ENCODE measurements at places on chromosomes 7 and 10.

DNA sequence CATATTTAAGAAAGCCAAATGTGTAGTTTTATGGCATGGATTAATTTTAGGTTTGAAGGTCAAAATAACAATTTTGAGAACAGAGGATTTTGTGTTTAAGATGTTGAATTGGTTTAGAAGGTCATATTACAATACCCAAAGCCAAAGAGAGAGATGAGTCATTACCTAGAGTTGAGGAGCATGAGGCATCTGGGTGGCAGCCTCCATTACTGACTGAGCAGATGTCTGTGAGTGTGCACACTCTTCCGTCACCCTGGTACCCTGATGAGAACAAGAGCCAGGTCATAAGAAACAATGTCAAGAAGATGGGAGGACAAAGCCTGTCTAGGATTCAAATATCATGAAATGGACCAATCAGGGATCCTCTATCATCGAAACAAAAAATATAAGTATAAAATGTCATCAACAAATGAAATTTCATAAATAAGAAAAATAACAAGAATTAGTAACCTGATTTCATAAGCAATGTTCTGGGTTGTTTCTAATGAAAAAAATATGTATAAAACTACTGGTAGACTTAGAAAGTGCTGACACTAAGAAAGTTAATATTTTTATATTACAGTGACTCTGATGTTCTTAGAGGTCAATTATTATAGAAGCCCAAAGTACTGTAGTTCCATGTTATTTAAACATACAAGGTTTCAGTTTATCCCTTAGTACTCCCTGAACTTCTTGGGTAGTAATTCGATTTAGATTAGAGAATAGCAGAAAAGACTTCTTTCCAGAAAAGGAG is 20.0 kb downstream of the CUBN start:
- DNase-seq: no peak

- DNase-seq: no peak
Measured at GRCh38 chr10:96758423-96758822, 38.1 kb upstream of the PIK3AP1 start.

GRCh38 chr10:114500643-114501042 is 96.3 kb upstream of the AFAP1L2 start:
- DNase-seq: no peak

DNA sequence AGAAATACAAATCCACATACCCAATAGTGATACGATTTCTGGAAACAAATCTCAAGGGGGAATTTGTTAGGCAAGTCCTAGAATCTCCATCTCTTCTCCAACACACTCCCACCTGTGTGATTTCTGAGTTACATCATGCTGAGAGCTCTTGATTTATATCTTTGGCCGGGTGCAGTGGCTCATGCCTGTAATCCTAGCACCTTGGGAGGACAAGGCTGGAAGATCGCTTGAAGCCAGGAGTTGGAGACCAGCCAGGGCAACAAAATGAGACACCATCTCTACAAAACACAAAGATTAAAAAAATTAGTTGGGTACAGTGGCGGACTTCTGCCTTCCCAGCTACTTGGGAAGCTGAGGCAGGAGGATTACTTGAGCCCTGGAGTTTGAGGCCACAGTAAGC is 1.5 kb upstream of the MTPN start:
- no peak for DNase-seq

DNA sequence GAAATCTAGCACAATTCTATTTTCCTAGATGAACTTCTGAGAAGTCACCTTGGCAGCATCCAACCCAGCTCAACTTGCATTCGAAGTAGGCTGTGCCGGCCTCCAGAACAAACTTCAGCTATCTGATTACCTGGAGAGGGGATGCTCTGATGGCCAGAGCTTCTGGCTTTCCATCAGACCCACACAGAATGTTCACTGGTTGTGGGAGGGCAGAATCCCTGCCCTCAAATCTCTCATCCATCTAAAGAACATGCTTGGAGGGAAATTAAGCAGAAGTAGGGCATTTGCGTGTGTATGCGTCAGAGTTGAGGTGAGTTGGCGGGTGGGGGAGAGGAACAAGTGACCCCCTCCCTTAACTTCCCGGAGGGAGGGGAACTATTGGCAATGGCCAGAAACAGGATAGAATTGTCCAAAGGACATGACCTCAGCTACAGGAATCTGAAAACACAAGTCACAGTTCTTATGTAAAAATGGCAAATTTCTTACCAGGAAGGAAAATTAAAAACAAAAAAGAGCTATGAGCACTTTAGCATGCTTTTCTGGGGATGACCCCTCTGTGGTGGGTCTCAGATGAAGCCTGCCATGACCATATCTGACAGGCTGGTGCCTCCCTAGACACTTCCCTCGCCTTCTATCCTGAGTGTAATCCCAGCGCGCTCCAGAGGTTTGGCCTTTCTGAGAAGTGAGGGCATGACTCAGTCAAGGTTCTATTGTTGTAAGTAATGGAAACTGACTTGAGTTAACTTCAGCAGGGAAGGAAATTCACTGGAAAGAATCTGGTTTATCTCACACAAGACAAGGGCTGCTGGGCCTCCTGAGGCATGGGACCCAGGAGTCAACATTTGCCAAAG is 278.8 kb downstream of the RPS24 start:
- DNase-seq: no peak

- no peak for DNase-seq
Measured at GRCh38 chr7:72023926-72024325, 388.2 kb downstream of the CALN1 start.

Data from stimulated activated CD8-positive, alpha-beta memory T cell treated with anti-CD3 and anti-CD28 coated beads, Interleukin-4, amount 100 ng/mL, for 1 hour (primary cell).